RPMI8226 (cell line): ENCODE measurements at places on chromosomes 4 and X.

DNA sequence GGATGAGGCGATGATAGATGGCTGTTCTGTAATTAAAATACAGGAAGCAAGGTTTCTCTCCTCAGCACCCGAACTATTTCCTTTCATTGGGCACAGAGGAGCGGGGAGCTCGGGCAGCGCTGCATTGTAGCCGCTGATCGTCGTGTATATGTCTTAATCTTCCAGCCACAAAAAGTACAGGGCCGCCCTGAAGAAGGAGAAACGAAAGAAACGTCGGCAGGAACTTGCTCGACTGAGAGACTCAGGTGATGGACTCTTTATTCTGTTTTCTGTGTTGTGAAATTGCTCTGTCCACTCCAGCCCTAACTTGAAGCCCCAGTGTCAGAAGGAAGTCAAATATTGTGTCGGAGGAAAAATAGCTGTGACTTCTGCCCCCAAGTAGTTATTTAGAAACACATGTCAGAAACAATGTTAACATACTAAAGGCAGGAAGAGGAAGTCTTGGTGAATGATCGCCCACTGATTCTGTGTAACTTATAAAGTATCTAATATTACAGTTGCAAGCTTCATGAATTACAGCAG, 546 bp downstream of the ZRSR2 start:
- no peak for DNase-seq

DNA sequence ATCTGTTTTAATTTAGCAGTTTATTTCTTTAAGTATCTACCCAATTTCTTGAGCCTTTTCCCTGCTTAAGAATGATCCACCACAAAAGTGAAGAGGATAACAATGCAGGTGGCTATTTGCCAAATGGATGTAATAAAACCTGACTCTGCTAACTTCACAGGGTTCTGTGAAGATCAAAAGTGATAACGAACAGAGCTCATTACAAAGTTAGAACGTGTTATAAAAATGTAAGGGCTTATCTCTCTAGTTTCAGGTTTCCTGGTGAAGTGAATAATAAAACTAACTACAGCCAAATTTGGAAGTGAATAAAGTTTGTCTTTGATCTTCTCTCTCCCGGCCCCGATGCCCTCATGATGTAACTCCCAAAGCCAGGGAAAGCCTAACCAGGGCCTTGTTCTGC, 497.9 kb downstream of the SMARCA1 start:
- DNase-seq: no peak

DNA sequence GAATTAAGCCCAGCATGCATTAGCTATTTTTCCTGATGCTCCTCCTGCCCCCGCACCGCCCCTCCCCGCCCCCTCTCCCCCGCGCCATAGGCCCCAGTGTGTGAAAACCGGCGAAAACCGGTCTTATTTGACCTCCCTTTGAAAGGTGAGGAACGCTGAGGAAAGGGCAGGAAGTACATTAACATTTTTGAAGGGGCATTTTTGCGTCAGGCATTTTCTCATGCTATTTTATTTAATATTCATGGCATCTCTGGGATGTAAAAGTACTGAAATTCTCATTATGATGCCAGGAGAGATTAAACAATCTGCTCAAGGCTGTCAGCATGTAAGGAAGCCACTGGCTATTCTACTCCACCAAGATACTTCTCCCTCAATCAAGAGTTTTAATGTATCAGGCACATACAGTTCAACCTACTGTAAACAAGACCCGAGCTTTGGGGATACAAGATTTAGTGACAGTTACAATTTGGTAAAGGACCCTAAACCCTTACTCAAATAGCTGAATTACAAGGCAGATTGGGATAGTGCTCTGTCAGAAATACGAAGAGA, 1.2 kb upstream of the NMU start:
- no peak for DNase-seq

DNA sequence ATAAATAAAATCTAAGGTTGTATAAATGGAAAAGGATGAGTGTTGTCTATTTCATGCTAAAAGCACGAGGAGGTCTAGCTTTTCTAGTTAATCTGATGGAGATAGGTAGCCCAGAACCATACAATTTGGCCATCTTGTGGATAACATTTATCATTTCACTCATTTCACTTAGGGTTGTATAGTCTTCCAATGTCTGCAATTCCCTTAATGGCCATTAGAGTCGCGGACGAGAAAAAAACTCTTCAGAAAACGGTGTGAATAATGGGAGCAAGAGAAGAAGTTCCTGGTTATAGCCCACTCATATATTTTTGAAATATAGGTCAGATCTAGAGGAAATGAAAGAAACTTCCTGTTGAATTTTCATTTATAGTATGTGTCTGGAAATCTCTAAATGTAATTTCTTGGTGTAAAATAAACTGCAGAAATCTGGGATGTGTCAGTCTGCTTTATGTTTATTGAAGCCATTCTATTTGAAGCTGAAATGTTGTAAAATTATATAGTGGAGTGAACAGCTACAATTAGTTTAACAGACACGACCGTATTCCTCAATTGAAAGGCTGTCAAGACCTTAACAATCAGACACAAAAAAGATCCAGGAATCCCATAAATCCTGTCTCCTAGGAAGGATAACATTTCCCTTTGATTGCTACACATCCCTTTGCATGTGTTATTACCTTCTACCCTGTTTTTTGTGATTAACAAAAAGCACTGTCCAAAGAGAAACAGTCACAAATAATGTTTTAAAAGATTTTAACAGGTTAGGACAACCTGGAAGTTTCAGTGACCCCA, 47.7 kb upstream of the MGST2 start:
- peak; percentile 4 for DNase-seq

GRCh38 chr4:23242962-23243361, 550.2 kb downstream of the GBA3 start:
- DNase-seq: no peak

- no peak for DNase-seq
These were observed 26.8 kb downstream of the PDGFRA start for GRCh38 chr4:54255881-54256280.

- no peak for DNase-seq
These were observed 16.4 kb upstream of the EIF4E start for GRCh38 chr4:98945297-98945850.

GRCh38 chrX:83535417-83536196, 27.5 kb downstream of the POU3F4 start:
- DNase-seq: peak; percentile 29

GRCh38 chr4:172232966-172233365, 419.8 kb downstream of the GALNTL6 start:
- no peak for DNase-seq

- no peak for DNase-seq
These were observed 39.5 kb upstream of the TBC1D19 start for GRCh38 chr4:26544421-26544820.

GRCh38 chr4:6812766-6813165, 30.2 kb downstream of the KIAA0232 start:
- no peak for DNase-seq

- no peak for DNase-seq
These were observed 55.5 kb upstream of the SMIM10 start for GRCh38 chrX:134935276-134935675.

GRCh38 chr4:59180161-59180560, 2020.0 kb upstream of the ADGRL3 start:
- no peak for DNase-seq

DNA sequence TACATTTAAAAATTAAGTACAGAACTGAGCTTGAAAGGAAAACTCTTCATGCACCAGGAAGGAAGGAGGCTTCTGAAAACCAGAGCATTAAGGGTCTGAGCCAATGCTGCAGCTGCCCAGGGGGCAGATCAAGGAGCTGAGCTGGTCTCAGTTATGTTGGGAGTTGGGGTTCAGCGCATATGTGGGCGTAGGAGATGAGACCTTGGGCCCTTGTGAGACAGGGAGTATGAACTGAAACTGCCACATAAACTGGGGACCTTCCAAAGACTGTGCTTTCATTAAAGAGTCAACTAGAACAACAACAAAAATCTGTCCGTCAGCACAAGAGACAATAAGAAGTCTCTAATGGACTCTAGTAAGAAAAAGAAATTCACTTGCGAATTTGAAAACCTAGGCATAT, 226.9 kb downstream of the STK32B start:
- no peak for DNase-seq

DNA sequence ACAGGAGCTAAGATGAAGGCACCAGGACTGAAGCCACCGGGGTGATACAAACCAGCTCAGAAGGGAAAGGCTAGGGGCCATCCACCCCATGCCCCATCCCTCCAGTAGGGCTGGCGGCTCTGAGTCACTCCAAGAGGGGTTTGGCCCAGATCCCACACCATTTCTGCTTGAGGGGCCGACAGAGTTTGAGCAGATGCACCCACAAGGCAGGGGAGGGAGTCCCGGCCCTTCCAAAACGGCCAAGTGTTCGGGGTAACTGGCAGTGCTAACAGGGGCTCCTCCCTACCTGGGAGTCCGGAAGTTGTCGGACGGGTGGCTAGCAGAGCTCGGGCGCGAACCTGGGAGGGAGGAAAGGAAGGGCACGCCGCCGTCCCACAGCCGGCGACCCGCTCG, 412 bp downstream of the SLC10A3 start:
- DNase-seq: peak; percentile 54

- DNase-seq: no peak
These were observed 92.7 kb downstream of the STK32B start for GRCh38 chr4:5143940-5144339.

- no peak for DNase-seq
These were observed 372.1 kb downstream of the BMPR1B start for GRCh38 chr4:95129821-95130311.

- no peak for DNase-seq
These were observed 95.5 kb upstream of the PPP2R3B start for GRCh38 chrX:482192-482701.

- DNase-seq: no peak
These were observed 143.2 kb downstream of the KIT start for GRCh38 chr4:54800831-54801530.
